ENCODE measurements at places on chromosomes 1 and 21.

DNA sequence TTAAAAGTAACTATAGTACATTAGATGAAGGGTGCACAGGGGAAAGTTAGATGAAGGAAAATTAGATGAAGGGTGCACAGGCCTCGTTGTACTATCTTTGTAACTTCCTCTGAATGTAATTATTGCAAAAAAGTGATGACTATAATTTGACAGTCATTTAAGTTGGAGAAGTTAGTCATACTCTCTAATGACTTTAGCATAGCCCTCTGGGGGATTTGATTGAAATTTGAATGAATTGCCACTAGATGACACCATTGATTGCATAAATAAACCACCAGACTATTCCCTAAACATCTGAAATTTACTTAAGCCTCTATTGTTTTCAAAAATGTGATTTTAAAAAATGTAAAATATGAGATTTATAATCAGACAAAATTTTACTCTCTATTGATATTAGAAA lies 102.6 kb downstream of the TPR start:
- no peak for DNase-seq

GRCh38 chr1:206419783-206420182 lies 50.5 kb upstream of the IKBKE start:
- DNase-seq: no peak

DNA sequence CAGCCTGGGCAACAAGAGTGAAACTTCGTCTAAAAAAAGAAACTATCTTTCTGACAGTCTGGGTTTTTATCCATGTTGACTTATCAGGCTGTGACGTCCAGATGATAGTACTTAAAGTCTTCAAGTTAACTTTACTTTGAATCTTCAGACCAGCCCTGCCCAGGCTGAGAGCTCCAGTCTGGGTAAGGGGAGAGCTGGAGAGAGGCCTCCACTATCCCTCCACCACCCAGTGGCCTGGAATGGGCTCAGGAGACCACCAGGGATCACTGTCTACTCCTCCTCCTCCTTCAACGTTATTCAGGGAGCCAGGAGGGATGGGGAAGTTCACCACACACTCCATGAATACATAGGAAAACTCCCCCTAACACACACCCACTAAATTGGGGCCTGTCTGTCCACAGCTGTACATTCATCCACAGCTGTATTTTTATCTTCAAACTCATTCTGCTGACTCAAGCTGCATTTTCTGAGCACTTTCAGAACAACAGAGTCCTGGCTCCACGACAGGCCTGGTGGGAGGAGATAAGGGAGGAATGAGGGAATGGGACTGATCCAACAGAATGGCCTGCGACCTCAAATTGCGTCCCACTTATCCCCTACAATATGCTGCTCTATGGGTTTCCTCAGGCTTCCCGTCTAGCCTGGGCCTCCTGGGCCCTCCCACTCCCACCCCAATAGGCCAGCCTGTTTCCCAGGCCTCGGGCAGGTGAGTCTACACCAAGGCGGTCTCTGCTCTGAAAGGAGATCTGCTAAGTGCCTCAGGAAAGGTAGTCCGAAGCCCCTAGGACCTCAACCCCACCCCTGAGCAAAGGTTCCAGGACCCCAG lies 1.8 kb downstream of the SLC45A3 start:
- DNase-seq: peak; percentile 64

DNA sequence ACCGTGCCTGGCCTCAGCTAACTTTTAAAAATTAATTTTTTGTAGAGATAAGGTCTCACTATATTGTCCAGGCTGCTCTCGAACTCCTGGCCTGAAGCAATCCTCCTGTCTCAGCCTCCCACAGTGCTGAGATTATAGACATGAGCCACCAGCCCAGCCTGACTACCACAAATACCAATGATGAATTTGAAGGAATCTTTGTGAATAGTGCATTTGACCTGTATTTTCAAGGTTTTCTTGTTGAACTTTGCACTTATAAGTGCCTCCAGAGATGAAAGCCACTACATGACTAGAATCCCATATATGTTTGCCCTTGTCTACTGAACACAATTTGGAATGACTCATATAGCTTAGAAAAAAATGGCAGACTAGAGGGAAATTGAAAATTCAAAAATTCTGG lies 297.3 kb downstream of the NFIA start:
- DNase-seq: no peak

DNA sequence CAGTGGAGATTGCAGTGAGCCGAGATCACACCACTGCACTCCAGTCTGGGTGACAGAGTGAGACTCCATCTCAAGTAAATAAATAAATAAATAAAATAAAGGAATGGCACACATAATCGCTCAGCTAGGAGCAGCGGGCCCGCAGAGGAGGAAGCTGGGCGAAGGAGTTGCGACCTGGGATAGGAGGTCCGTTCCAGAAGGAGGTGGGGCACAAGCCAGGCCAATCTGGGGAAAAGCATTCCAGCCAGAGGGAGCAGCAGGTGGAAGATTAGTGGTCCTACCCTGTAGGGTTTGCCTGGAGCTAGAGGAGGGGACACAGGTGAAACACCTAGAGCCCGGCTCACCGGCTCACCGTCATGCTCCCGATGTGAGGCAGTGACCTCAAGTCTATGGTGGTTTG lies 40.3 kb upstream of the CASZ1 start:
- DNase-seq: peak; percentile 66

- DNase-seq: no peak
Measured at GRCh38 chr21:36508948-36509347, 29.0 kb upstream of the CLDN14 start.
